Retina (tissue), 1 donor: ENCODE measurements at places on chromosomes 7 and 10.

- peak; percentile 76 for DNase-seq
These were observed at the start of gene ADAM12 for GRCh38 chr10:126387931-126388911. ADAM12 (minus strand) TSS chr10:126388477; CDS start chr10:126388145, 332 bp downstream.

DNA sequence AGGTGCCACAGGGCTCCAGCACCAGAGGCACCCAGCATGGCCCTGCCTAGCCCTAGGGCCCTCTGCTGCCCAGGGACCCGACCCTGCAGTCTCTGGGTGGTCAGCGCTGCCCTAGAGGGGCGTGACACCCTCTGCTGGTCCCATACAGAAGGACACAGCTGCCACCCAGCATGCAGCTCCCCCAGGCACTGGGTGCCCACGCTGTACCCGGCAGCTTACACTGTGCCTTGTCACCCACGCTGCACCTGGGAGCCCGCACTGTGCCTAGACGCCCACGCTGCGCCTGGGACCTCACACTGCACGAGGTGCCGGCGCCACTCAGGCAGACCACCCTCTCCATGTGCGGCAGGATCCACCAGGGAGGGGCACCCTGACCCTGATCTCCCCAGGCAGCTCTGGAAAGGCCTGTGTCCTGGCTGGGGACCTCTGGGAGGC is 55.2 kb downstream of the PWWP2B start:
- DNase-seq, result no peak

DNA sequence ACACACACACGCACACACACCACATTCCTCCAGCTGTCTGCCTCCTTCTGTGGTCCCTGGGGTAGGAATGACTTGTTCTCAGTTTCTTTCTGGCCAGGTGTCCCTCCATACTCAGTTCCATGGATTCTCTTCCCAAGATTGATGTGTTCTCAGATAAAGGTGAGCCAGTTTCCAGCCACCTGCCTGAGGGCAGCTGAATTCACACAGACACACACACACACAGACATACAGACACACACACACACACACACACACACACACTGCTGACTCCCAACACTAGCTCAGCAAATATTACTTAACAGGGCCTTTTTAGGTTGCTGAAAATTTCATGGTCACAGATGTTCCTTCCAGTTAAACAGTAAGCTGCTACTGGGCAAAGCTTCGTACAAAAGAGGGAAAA is 45.4 kb upstream of the GDF10 start:
- DNase-seq, result no peak

DNA sequence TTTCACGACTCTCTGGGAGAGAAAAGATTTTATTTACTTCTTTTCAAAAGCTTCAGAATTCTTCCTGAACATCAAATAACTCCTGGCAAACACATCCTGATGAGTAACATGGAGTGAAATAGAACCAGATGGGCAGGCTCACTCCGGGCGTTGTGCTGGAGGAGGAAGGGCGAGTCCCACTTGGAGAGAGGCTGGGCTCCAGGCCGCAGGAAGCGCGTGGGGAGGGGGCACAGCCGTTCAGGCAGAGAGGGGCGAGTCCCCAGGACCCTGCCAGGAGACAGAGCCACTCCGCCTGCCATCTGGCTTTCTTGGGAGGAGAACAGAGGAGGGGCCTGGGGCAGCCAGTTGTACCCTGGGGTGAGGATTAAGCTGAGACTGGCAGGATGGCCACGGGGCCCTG is 265.9 kb upstream of the ZMIZ1 start:
- DNase-seq, result peak; percentile 64

DNA sequence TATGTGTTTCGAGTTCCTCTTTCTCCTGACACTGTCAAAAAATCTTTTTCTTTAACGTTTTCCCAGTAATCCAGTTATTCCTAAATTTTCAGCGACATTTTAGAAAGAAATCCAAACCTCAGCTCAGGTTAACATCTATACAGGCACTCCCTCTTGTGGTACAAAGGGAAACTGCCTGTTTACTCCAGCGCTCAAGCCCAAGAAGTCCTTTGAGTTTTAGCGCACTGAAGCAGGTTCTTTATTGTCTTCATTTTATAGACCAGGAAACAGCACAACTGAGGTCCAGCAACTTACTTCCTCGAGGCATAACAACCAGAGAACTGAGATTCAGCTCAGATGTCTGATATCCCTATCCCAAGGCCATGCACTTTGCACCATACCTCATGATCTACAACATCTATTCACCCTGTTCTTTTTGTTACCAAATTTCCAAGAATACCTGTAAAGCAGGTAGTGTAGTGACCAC is 287.2 kb upstream of the MKLN1 start:
- peak; percentile 62 for DNase-seq

DNA sequence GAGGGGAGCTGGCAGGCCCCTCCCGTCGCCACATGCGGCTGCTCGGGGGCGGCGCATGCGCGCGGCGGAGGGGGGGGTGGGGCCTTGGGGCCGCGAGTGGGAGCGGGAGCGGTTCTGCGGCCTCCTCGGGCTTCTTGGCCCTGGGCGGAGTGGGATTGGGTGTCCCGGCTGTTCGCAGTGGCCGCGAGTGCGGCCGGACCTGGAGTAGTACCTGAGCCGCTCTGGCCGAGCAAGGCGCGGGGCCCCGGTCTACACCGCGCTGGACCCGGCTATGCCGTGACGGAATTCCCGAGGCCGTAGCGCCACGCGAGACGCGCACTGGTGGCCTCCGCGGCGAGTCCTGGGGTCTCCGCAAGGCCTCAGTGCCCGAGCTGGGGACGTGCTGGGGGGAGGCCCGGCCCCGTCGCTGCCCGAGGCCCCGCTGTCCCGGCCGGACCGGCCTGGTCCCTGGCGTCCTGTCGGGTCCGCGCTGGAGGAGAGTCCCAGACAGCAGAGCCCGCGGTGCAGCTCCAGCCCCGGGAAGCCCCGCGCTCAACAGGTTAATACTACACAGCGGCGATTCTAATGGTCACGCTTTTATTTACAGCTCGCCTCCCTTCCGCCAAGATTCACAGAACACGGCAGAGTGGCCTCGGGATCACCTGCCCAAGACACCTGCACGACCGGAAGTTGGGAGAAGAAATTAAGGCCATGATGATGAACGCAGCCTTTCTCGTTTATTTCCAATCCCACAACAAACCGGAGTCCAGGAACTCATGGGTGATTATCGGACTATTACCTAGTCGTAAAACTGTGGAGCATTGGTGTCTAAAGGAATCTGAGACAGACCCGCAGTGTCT is 671 bp upstream of the PAXIP1 start:
- peak; percentile 92 for DNase-seq
